ENCODE measurements at places on chromosomes 6 and 20.

DNA sequence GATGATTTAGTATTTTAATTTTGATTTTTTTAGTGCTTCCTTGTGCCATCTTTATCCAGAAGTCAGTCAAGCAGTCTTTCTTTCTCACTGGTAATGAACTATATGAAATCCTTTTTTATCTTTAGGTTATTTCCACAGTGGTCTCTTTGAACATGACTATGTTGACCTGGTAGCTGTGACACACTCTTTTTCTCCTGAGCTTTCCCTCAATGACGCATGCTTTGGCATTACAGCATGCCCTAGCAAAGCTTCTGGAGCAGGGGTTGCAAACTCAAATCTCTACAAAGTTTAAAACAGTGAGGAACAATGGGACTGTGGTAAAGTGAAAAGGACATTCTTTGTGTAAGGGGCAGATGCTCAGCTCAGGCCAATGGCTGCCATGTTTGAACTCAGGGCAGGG lies 4.5 kb upstream of the PLAGL1 start:
- DNase-seq, result no peak

- DNase-seq, result no peak
These were observed at the start of gene ATXN1 for GRCh38 chr6:16760516-16761470. Gene ATXN1 (minus strand): TSS chr6:16761460.

GRCh38 chr6:72746276-72746675 lies 124.4 kb downstream of the KCNQ5 start:
- DNase-seq, result no peak

DNA sequence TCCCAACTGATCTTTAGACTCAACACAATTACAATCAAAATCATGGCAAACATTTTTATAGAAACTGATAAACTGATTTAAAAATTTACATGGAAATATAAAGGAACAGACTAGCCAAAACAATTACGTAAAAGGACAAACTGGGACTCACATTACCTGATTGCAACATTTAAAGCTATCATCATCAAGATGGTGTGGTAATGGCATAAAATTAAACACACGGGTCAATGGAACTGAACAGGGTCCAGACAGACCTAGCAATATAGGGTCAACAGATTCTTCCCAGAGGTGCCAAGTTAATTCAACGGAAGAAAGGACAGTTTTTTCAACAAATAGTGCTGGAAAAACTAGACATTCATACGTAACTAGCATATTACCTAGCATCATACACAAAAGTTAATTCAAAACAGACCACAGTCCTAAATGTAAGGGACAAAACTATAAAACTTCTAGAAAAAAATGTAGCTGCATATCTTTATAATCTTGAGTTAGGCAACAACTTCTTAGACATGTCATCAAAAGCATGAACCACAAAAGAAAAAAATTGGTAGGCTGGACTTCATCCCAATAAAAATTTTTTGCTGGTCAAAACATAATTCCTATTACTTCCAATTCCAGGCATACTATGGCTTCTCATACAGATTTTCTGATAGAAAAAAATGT lies 147.4 kb upstream of the BEND6 start:
- no peak for DNase-seq

DNA sequence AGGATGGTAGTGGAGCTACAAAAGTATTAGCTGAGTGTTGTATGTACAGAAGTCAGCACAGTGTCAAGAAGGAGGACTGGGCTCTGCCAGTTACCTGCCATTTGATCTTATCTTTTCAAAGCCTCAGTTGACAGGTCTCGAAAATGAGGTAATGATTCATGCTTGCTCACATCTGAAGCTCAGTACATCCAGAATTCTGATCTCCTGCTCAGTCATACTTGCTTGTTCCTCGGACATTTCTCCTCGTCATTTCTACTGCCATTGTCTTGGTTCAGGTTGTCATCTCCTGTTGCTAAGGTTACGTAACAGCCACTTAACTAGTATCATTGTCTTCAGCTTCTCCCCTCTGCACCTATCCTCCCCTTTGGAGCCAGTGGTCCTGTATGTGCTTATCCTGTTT lies 89.5 kb downstream of the SLX4IP start:
- no peak for DNase-seq

GRCh38 chr20:52926505-52926904 lies 45.7 kb upstream of the TSHZ2 start:
- DNase-seq, result no peak

- no peak for DNase-seq
These were observed 26.8 kb upstream of the MRGBP start for GRCh38 chr20:62769346-62770071.

GRCh38 chr20:21380711-21381110 lies 16.6 kb downstream of the NKX2-4 start:
- no peak for DNase-seq

- DNase-seq, result no peak
These were observed 78.6 kb downstream of the RCAN2 start for GRCh38 chr6:46412662-46413061.

DNA sequence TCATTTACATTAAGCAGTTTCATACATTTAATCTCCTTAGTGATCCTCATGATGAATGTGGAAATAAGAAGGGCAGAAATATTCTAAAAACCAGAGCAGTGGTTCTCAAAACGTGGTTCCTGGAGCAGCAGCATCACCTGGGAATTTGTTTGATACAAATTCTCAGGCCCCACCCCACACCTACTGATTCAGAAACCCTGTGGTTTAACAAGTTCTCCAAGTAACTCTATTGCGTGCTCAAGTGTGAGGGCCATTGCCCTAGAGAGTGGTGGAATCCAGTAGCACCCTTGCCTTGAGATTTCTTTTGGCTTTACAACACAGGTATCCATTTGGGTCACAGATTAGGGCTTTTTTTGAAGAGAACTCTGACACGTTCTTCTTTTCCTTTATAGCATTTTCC lies 354.6 kb upstream of the FLRT3 start:
- no peak for DNase-seq

DNA sequence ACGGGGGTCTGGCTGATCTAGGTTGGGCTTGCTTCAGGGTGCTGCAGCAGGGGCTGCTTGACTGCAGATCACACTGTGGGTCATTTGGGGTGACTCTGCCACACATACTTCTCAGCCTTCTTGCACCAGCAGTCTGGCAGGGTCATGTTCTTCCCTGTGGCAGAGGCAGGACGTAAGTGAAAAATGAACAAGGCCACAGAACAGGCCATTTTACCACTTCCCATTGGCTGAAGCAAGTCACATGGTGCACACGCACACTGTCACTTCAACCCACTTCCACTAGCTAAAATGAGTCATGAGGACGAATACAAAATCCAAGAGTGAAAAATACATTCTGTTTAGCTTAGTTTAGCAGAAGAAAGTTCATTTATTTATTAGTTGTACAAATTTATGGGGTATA lies 168.6 kb upstream of the GGTLC1 start:
- DNase-seq, result no peak

DNA sequence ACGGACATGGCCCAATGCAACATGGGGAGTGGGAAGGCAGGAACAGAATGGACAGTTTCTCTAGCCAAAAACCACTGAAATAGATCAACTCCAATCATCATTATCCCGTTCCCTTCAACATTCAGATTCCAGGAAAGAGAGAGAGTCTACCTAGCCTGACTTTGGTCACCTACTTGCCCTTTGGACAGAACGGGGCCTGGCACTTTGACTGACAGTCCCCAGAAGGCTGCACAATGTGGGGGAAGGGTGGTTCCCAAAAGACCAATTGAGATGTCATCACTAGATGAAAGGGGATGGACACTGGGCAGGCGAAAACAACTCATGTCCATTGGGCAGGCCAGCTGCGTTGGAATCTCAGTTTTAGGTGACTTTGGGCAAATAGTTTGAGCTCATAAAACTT lies 15.0 kb upstream of the KIF16B start:
- DNase-seq, result no peak

DNA sequence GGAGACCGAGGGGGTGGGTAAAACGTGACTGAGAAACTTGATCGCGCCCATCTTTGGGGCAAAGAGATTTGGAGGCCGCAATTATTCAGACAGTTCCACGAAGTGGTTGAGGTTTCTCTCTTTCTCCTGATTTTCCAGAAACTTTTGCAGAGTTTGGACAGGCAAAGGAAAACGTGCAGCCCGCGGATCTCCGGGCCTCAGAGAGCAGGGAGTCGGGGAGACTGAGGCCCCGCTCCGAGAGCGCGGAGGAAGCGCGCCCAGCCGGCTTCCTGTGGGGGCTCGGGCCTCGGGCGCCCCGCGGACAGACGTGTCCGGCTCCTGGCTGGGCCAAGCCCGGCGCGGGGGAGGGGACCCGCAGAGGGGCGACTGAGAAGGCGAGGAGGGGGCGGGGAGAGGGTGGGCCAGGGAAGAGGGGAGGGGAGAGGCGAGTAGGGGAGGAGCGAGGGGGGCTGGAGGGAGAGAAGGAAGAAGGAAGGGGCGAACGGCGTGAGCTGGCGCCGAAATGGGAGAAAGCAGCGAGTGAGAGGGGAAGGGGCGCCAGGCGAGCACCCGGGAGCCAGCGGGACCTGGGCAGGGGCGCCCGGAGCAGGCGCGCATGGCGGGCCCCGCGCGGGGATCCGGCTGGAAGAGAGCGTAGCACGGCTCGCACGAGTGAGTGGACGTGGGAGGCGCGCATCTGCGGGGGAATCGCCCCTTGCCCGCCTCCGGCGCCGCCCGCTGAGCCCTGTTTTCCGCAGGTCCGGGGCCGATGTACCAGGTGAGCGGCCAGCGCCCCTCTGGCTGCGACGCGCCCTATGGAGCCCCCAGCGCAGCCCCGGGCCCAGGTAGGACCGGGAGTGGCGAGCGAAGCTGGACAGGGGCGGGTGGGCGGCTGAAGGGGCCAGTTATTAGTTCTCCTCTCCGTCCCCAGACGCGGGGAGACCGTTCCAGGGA lies at the start of gene MDFI:
TSS of gene MDFI (plus strand) at position 467 of the 933 bp plus-strand sequence. CDS start at position 749, 282 bp downstream.
- DNase-seq, result no peak

GRCh38 chr20:37265152-37265551 lies 3.5 kb upstream of the GHRH start:
- DNase-seq, result no peak

DNA sequence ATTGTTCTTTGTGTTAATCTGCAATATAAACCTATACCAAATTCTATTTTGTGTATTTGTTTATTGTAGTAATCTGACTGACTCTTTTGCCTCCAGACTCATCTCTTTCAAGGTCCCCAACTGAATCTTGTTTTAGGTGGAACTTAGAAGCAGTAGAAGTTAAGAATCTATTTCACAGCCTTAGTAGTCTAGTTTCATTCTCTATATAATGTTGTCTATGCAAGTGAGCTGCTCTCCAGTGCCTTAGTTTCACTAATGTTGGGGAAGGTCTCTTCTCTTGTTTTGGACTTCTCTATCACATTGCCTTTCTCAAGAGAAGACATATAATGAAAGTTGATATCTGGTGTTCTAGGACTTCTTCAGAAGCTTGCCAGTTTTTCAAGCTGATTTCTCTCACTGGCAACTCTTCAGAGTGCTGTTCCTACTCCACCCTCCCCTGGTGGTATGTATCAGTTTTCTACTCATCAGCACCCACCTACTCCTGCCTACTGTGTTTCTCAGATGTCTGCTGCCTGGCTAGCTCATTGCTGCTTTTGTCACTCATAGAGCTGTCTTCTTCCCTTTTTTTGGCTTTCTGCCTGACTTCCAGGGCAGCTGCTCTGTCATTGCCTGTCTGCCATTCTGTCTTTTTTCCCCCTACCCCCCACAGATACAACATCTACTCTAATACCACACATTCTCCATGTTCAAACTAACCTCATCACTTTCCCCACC lies 82.1 kb downstream of the PTPRA start:
- DNase-seq, result no peak

- DNase-seq, result no peak
These were observed 274.9 kb downstream of the UTRN start for GRCh38 chr6:144559865-144560593.

- no peak for DNase-seq
These were observed 8.6 kb upstream of the CLIC5 start for GRCh38 chr6:46024124-46024769.

GRCh38 chr6:163570579-163571231 lies 156.2 kb downstream of the QKI start:
- DNase-seq, result no peak

GRCh38 chr20:39936401-39936800 lies 752.6 kb downstream of the MAFB start:
- DNase-seq, result no peak

- DNase-seq, result no peak
These were observed 27.1 kb downstream of the HSF2 start for GRCh38 chr6:122426597-122426996.

- DNase-seq, result no peak
These were observed 342.5 kb upstream of the JARID2 start for GRCh38 chr6:14903176-14904038.

GRCh38 chr6:98981473-98981872 lies 33.7 kb upstream of the FBXL4 start:
- DNase-seq, result no peak

DNA sequence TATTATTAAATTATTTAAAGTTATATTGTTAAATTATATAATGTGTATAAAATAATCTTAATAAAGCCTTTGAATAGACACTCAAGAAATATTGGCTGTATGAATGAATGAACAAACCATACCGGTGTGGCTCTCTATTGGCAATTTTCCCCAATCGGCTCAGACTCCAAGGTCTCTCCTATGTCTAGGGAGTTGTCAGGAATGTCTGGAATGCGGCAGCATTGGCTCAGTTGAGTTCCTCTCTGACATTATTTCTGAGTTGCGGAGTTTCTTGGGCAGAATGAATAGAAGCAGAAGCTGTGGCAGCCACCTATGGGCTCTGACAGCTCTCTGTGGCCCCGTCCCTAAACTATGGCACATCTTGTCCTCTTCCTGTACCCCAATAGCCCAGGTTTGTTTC lies 111.0 kb downstream of the SOBP start:
- DNase-seq, result no peak

- DNase-seq, result no peak
These were observed 348.6 kb downstream of the CD109 start for GRCh38 chr6:74044417-74045096.

Data from T1000 (cell line).